ENCODE measurements at places on chromosomes 11 and 22.

- DNase-seq: no peak
Observed at GRCh38 chr11:73072935-73073481, 69.1 kb downstream of the FCHSD2 start.

DNA sequence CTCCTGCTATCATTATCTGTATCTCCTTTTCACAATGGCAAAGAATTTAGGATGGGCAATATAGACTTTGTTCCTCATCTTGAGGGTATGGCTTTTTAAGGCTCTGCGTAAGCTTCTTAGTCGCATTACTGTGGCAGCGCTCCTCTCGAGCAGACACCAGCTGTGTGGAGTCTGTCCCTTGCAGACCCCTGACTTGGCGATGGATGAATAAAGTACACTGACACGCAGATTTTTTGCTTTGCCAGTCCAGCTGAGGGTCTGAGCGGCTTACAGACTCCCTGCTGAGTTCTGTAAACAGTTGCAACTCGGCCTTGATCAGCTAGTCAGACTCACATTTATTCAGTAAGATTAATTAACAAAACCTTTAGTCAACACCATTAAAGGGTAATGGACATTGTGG is 390.0 kb upstream of the CNTN5 start:
- DNase-seq: no peak

DNA sequence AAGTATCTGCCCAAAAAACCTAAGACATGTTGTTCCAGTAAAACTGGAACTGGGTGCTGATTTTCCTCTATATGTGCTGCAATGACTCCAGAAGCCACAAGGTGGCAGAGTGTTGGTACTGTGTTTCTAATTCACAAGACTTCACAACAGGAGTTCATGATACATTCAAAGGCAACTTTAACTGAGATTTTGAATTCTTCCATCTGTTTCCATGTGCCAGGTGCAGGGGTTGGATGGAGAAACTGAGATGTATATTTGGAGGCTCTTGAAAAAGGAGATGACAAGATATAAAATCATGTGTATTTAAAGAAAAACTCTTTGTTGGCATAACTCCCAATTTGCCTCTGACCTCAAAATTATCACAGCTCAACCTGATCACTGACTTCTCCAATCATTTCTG is 1098.6 kb upstream of the CCDC90B start:
- no peak for DNase-seq

GRCh38 chr11:72692498-72693237 is 18.4 kb upstream of the PDE2A start:
- DNase-seq: no peak

DNA sequence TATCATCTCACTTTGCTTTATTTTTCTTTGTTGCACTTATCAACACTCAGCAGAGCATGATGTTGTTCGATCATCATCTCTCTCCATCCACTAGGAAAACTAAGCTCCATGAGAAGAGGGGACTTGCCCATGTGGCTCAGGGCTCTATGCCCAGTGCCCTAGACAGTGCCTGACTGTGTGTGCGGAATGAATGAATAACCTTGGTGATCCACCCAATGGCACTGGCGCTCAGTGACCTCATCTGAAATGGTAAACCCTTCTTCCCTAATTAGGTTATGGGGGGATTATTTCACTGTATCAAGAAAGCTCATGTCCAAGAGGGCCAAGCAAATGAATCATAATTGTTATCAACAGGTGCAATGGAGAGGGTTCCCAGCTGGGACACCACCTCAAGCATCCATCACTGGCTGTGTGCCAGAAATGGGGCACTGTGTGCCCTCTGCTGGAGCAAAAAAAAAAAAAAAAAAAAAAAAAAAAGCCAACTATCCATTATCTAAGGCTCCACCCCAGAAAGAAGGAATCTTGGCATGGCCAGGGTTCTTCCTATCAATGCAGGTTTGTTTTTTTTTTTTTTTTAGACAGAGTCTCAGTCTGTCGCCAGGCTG is 172.6 kb downstream of the LARGE1 start:
- DNase-seq: no peak
